ENCODE measurements at places on chromosomes 7 and 10. TPM values are rescaled to one million over a fixed set of nuclear protein-coding genes. Genes with fewer than 3 reads are reported as not detected.

The ABCB4 gene
- total RNA-seq, result not detected

The FEZF1 gene
- not detected for total RNA-seq

The LBX1 gene
- not detected for total RNA-seq

The SLC26A3 gene
- total RNA-seq, result not detected

All from IMR-90 (cell line).